ENCODE measurements at places on chromosomes 3 and 15. TPM values are rescaled to one million over a fixed set of nuclear protein-coding genes. Genes with fewer than 3 reads are reported as not detected.

GRCh38 chr15:72797338-72797689 is 13.8 kb upstream of the ADPGK start:
- no peak for DNase-seq

DNA sequence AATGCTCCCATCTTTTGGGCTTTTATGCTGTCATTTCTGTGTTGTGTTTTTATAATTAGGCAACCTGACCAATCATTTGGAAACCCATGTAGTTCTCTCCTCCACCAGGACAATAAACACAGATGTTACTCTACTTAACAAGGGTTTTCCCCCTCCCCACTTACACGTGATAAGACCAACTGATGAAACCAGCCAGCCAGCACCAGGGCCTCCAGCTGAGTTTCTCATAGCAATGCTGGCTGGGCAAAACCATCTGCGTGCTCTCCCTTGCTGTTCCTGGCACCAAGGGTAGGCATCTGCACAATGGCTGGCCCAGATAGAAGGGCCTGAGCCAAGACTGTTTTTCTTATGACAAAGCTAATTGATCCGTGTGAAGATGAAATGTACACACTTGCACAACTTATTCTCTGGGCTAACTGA is 310.4 kb downstream of the PLCL2 start:
- no peak for DNase-seq

DNA sequence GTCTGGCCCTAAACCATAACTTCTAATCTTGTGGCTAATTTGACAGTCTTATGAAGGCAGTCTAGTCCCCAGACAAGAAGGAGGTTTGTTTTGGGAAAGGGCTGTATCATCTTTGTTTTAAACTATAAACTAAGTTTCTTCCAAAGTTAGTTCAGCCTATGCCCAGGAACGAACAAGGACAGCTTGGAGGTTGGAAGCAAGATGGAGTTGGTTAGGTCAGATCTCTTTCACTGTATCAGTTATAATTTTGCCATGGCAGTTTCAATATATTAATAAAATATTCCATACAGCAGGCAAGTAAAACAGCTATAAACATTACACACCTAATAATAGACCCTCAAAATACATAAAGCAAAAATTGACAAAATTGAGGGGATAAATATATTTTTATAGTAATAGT is 13.1 kb upstream of the ZNF662 start:
- no peak for DNase-seq

DNA sequence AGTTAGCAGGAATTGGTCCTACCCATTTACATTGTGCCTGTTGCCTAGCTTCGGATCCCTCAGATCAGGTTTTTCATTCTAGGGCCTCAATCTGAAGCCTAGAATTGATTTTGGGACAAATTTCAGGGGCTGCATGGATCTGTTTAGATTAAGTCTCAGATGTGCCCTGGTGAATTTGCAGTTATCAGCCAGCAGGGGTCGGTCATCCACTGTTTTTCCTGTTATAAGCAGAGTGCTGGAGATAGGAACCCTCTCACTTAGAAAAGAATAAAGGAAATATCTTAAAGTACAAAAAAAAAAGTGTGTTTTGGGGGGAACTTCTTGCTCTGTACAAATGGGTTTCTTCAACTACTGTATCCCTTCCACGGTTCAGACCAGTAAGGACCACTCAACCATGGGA is 212.5 kb downstream of the BCHE start:
- no peak for DNase-seq

- no peak for DNase-seq
Observed at GRCh38 chr3:82085356-82085755, 323.9 kb upstream of the GBE1 start.

- DNase-seq: no peak
Observed at GRCh38 chr3:149179220-149179619, 42.4 kb downstream of the CP start.

DNA sequence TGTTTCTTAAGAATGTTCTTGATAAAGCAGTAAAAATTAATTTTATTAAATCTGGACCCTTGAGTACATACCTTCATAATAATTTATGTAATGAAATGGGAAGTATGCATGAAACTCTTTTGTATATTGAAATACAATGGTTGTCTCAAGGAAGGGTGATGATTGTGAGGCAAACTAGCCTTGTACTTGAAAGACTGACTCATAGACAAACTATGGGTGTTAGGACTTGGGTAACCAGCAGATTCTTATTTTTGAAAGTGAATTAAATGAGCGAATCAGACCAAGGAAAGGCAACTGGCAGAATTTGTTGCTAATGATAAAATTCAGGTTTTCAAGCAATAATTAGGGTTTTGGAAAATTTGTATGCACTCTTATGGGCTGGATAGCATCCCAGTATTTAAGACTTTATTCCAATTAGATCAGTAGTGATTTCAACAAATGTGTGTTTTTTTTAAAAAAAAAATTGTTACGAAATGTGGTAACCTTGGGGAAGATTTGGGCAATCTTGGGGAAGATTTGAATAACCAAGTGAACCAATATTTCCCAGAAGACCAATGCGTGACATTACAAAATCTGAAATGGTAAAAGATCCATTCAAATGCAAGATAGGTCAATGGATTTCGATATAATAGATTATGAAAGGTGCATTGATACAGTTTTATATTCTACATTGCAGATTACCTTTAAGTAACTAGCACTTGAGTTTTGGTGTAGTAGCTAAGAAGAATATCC is 42.0 kb downstream of the ATP2C1 start:
- DNase-seq: no peak

GRCh38 chr3:9141928-9142289 is 107.5 kb downstream of the SRGAP3 start:
- no peak for DNase-seq

The NRROS gene
- total RNA-seq: 1.9 TPM

The CP gene
- 2.2 TPM for total RNA-seq

The TGM5 gene
- not detected for total RNA-seq

The COL8A1 gene
- 1.2 TPM for total RNA-seq

The MNS1 gene
- total RNA-seq: 0.99 TPM

All from psoas muscle (tissue), 8 donors.